ENCODE measurements at places on chromosomes 12 and 14.

DNA sequence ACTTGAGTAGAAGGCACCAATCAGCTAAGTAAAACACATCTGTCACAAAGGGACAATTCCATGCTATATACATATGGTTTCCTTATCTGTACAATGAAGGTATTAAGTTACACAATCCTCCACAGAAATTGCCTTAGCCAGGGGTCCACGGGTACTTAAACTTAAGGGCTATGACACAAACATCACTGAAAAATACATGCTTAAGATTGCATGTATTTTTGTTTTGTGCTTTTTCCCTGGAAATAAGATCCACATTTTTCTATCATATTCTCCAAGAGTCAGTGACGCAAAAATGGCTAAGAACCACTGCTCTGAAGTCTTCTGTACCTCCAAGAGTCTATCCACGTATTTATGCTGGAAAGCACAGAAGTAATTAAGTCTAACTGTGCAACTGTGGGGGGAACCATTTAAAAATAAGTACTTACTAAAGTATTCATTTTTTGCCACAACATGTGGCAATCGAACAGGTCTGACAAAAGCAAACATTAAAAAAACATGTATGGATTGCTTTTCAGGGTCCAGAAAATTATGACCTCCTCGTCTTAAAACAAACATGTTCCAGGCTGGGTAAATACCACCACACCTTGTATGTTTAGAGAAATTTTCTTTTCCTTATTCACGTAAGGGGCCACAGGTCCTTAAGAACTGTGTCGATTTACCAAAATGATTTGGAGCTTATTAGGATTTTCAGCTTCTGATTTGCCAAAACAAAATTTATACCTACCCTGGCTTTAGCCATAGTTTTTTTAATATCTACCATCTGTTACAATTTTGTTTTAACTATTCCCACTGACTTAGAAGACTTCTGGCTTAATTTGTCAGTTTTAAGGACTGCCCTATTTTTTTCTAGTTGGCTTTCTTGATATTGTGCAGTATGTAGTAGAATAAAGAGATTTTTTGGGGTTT lies 2.8 kb downstream of the SLC38A2 start:
- DNase-seq = peak; percentile 42

DNA sequence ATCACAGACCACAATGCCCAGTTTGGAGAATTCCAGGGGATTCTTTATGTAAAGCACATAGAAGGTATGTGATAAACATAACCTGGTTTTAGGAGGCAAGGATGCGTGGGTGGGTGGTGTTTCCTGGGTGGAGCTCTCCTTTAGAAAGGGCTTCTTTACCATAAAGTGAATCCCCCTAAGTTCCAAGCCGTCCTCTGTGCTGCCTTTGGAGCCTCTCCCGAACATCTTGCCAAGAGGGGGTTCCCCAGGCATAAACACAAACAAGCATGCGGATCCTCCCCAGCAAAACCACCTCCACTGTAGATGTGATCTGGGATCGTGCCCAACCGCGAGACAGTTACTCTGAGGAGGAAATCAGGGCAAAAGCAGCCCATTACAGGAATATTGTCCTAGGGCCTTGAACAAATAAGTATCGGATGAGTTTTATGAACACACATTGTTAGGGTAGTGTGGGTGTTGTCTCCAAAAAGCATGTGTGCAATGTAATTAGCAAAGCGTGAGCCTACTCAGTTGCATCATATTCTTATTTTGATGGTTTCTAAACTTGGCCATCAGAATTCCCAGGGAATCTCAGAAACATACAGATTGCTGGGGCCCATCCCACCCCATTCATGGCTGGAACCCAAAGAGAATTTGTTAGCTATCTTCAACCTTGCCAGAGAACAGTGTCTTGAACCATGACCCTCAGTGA lies 48.8 kb upstream of the CORO1C start:
- DNase-seq = no peak

- no peak for DNase-seq
Observed at GRCh38 chr14:50943261-50943942, 881 bp downstream of the PYGL start.

GRCh38 chr12:108461058-108461660 lies 53.9 kb upstream of the FICD start:
- DNase-seq = no peak

- no peak for DNase-seq
Observed at GRCh38 chr12:52335598-52336262, 14.5 kb upstream of the KRT83 start.

- DNase-seq = no peak
Observed at GRCh38 chr12:62347922-62348650, 87.9 kb downstream of the USP15 start.

DNA sequence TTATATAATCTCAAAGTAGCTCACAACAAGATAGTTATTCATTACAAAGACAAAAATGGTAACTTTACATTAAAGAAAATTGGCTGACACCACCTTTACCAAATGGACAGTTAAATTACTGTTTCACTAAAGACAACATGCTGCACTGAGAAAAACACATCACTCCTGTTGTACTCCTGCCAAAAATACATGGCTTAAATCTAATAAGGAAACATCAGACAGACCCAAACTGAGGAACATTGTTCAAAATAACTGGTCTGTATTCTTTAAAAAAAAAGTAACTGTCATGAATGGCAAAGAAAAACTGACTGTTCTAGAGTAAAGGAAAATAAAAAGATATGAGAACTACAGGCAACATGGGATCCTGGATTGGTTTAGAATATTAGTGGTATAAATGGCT lies 151.3 kb upstream of the DCN start:
- no peak for DNase-seq

- DNase-seq = no peak
Observed at GRCh38 chr12:104626069-104626837, 169.5 kb downstream of the CHST11 start.

DNA sequence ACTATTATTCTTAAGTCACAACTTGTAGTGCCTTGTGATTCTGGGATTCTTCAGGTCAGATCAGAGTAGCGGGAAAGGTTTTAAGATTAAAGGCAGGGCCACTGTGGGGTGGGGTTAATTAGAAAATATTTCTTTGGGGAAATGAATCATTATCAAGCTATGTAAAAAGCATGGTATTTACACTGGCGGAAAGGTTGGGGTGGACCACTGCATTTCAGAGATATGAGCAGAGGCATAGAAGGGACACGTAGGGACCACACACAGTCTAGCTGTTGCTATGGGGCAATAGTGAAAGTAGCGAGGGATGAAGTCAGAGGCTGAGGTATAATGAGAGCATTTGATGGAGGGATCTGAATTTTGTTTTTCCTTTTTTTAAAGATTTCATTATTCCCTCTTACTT lies 31.7 kb upstream of the KCNH3 start:
- DNase-seq = no peak

DNA sequence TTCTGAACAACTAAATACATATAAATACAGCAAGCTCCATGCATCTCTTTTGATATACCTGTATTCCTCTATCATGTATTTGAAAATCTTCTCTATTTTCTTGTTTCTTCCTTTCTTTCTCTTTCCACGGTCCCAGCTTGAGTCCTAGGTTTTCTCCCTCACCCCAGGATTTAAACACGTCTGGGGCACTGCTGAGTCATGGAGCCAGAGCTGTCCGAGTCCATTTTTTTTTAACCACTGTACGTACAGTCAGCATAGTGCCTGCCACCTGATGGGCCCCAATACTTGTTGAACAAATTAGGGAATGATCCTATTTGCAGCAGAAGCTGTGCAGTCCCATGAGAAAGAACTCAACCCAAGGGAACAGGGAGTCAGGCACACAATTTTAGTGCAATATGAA lies 158.1 kb downstream of the ATP23 start:
- no peak for DNase-seq

DNA sequence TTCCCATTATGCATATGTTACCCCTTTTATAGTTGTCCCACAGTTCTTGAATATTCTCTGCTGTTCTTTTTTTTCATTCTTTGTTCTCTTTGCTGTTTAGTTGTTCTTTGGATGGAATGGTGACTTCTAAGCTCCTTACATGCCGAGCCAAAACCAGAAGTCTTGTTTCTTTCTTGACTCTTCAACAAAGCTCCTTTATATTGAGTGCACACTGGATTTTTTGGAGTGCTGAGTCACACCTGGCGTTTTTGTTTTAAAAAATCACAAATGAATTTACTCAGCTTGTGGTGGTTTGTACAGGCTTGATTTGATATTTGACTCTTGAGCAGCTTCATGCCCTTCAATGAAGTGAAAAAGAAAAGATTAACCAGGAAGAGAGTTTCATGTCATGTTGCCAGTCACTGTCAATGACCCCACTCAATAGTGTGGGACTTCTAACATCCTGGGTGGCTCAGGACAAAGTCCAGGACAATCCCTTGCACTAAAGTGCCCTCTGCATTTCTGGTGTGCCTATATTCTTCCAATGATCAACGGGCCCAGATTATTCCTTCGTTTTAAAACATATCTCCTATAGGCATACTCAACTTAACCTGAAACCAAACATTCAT lies 112.4 kb upstream of the SLC38A4 start:
- peak; percentile 76 for DNase-seq

DNA sequence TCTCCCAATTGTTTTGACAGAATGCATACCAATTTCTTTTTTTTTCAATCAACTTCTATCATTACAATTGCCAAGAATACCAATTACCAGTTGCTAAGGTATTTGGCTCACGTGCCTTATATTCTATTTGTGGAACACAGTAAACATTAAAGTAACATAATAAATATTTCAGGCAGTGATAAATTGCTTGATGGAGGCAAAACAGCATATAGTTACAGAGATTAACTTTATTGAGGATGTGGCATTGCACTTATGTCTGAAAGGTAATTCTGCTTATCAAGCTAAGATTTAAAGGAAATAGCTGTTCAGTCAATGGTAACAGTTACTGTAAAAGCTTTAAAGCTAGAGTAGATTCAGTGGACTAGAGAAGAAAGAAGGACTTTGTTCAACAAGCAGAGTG lies 1107.8 kb downstream of the FSCB start:
- DNase-seq = no peak

DNA sequence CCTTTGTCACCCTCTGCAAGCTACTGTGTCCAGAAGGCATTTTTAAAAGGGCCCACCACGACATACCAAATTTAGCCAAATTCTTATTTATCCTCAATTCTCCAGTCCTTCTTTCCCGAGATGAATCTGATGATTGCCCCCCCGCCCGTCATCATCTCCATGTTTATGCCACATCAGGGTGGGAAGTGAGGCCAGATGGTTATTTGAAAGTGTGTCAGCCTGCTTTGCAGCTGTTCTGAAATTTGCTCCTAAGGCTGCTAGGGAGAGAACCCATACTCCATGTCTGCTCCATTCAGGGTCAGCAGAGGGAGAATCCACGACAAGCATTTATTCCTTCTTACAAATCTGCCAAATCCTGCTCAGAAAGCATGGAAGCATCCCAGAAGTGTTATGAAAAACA lies 337.8 kb downstream of the ADAMTS20 start:
- no peak for DNase-seq

- no peak for DNase-seq
Observed at GRCh38 chr12:34526946-34527345, 504.6 kb downstream of the ALG10 start.

GRCh38 chr14:43449291-43449690 lies 1057.8 kb downstream of the FSCB start:
- peak; percentile 75 for DNase-seq

DNA sequence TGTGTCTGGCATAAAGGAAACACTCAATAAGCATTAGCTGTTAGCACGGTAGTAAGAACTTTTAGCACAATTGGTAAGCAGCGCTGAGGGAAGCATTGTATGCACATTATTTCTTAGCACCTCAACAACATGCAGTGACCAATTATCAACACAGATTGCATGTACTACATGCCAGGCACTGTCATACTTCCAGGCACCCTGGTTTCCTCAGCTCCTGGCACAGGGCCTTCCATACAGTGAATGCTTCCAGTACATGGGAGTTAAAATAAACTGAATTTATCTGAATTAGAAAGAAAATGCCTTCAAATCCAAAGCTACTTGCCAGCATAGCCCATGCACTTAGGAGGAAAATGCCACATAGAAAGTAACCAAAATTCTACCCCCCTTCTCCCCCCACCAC lies 59.4 kb downstream of the TUNAR start:
- DNase-seq = no peak

GRCh38 chr12:14167005-14167628 lies 185.7 kb upstream of the GRIN2B start:
- DNase-seq = peak; percentile 86

- DNase-seq = peak; percentile 87
Observed at GRCh38 chr12:6606331-6607131, 648 bp downstream of the CHD4 start.
